ENCODE measurements at places on chromosomes 7 and 10. TPM values are rescaled to one million over a fixed set of nuclear protein-coding genes. Genes with fewer than 3 reads are reported as not detected.
A peak's percentile ranks its signal among the peaks of the same experiment; 100 is the strongest.

AGR3 gene
- not detected for polyA plus RNA-seq

MALSU1 gene
- 93.6 TPM for polyA plus RNA-seq

CAMK2B gene
- 0.10 TPM for polyA plus RNA-seq

GRCh38 chr7:98619450-98620321 is 2.6 kb downstream of the NPTX2 start:
- H3K4me3 ChIP-seq: 0 out of 2 replicates have a peak overlapping the region, but pooled peaks have one; percentile 19
- no peaks in the 10 kb centered on the region for H3K4me1 ChIP-seq
- no peak overlapping the region for H3K27ac ChIP-seq
- H3K27me3 ChIP-seq: no peaks in the 10 kb centered on the region
- peak; percentile 33 for DNase-seq
- no peaks in the 10 kb centered on the region for H3K36me3 ChIP-seq

- no peaks in the 10 kb centered on the region for H3K36me3 ChIP-seq
- H3K27me3 ChIP-seq: no peaks in the 10 kb centered on the region
- no peak for DNase-seq
- peaks cover 5% of the 10 kb centered on the region for H3K4me1 ChIP-seq
These were observed 76.0 kb downstream of the USP6NL start for GRCh38 chr10:11535346-11535959.

GRCh38 chr7:102288285-102288930 is 1.7 kb downstream of the SH2B2 start:
- H3K4me3 ChIP-seq: peak overlapping the region; percentile 96
- DNase-seq: no peak
- H3K36me3 ChIP-seq: no peaks in the 10 kb centered on the region
- H3K27me3 ChIP-seq: no peaks in the 10 kb centered on the region
- H3K4me1 ChIP-seq: no peaks in the 10 kb centered on the region

- no peak overlapping the region for H3K4me3 ChIP-seq
- peaks cover 33% of the 10 kb centered on the region for H3K4me1 ChIP-seq
- no peak for DNase-seq
- no peaks in the 10 kb centered on the region for H3K36me3 ChIP-seq
These were observed 22.6 kb upstream of the ABLIM1 start for GRCh38 chr10:114680543-114681117.

DNA sequence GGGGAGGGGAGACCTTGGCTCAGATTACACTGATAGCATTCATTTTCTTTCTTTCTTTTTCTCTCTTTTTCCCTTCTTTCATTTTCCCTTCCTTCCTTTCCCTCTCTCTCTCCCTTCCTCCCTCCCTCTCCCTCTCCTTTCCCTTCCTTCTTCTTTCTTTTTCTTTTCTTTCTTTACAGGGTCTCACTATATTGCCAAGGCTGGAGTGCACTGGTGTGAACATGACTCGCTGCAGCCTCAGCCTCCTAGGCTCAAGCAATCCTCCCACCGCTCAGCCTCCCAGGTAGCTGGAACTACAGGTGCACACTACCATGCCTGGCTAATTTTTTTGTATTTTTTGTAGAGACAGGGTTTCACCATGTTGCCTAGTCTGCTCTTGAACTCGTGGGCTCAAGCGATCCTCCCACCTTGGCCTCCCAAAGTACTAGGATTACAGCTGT is 73.0 kb upstream of the MKRN1 start:
- H3K4me3 ChIP-seq: no peak overlapping the region
- no peak for DNase-seq
- H3K27ac ChIP-seq: no peak overlapping the region
- no peaks in the 10 kb centered on the region for H3K27me3 ChIP-seq
- H3K4me1 ChIP-seq: no peaks in the 10 kb centered on the region
- no peaks in the 10 kb centered on the region for H3K36me3 ChIP-seq

DNA sequence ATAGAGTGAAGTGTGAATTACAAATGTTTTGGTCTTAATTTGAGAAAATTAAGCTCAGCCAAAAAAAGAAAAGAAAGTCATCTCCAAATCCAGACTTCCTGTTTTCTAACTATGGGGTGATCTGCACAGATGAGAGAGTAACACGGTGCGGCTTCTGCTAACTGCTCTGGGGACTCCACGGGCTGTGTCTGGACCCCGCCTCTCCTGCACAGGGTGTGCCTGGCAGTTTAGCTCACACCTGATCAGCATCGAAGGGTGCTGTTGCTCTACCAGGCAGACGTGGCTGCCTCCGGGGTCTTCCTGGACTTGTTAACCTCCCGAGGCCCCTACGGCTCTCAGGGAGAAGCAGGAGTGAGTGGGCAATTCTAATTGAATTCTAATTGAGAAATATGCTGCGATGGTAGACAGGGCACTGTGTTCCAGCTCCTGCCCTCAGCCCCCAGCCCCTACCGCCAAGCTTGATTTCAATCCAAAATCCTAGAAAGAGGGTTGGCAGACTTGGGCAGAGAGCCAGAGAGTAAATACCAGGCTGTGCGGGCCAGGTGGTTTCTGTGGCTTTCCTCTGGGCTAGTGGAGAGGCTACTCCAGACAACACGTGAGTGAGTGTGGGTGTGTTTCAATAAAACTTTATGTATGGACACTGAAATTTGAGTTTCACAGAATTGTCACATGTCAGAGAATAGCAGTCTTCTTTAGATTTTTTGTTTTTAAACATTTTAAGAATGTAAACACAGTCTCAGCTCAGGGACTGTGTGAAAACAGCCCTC is 13.4 kb downstream of the SHH start:
- no peaks in the 10 kb centered on the region for H3K36me3 ChIP-seq
- H3K4me3 ChIP-seq: no peak overlapping the region
- H3K27me3 ChIP-seq: peaks cover 76% of the 10 kb centered on the region
- no peaks in the 10 kb centered on the region for H3K4me1 ChIP-seq
- H3K27ac ChIP-seq: no peak overlapping the region

- H3K27ac ChIP-seq: no peak overlapping the region
- no peaks in the 10 kb centered on the region for H3K27me3 ChIP-seq
- no peak overlapping the region for H3K4me3 ChIP-seq
- DNase-seq: no peak
- no peaks in the 10 kb centered on the region for H3K36me3 ChIP-seq
These were observed 90.0 kb downstream of the PLCE1 start for GRCh38 chr10:94083662-94084265.

DNA sequence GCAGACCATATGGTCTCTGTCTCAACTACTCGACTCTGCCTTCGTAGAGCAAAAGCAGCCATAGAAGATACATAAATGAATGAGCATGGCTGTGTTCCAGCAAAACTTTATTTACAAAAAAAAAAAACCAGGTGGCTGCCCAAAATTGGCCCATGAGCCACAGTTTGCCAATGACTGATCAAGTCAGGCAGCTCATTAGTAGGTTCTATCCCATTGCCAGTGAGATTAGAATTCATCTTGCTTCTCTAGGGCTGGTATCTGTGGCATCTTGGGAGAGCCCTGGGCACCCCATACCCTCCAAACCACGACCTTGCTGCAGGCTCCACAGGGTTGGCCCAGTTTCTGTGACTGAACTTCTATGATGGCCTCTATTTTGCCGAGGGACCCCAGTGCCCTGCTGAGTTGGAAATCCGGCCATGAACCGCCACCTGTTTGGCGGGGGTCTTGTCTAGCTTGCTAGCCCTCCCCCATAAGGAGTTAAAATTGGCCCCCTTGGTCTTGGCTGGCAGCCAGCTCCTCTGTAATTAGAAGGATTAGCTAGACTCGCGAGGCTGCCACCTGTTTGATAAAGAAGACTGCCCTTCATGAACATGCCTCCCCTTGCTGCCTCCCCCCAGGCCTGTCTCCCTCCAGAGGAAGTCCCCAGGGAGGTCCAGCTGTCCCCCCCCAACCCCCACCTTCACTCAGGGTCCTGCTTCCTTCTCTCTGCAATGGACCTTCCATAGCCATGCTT is 83.9 kb downstream of the CHN2 start:
- H3K27me3 ChIP-seq: peaks cover 19% of the 10 kb centered on the region
- no peak overlapping the region for H3K4me3 ChIP-seq
- no peak overlapping the region for H3K27ac ChIP-seq
- H3K36me3 ChIP-seq: no peaks in the 10 kb centered on the region
- DNase-seq: no peak

DNA sequence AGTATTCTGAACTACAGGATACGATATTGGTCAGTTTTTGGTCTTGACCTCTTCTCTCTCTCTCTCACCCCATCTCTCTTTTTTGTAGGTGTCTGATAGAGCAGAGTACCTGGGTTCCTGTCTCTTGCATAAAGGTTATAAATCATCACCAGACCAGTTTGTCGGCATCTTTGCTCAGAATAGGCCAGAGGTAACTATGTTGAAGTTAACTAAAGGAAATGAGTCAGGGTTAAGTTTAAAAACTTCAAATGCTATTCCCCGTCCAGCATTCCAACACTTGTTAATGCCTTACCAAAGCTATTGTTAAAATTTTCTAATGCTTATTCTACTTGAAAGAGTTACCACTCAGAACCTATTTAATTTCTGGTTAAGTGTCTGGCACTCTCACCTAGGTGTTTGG is 30.7 kb downstream of the ACSL5 start:
- no peak overlapping the region for H3K27ac ChIP-seq

DNA sequence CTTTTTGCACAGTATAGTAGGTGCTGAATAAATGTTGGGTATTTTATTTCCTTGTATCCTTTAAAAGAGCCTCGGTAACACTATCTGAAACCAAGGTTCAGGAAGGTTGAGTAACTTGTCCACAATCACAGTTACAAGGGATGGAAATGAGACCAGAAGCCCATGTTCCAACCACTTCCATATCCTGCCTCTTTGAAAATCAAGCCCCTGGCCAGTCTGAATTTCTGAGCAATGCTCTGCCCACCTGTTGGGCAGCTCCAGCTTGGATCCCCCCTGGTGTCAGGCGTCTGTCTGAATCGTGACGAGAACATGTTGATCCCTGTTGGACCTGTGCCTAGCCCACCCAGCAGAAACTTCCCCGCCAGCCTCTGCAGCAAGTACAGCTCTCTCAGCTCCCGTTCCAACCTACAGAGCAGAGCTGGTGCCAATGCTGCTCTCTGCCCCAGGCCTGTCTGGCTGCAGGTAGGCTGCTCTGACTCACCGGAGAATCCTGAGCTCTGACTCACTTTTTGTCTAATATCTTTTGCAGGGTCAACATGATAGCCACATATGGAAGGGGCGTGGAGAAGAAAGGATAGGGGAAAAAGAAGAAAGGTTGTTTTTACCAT is 595.5 kb downstream of the INHBA start:
- H3K4me1 ChIP-seq: peaks cover 12% of the 10 kb centered on the region
- DNase-seq: no peak
- H3K27me3 ChIP-seq: no peaks in the 10 kb centered on the region
- H3K36me3 ChIP-seq: no peaks in the 10 kb centered on the region
- no peak overlapping the region for H3K27ac ChIP-seq

DNA sequence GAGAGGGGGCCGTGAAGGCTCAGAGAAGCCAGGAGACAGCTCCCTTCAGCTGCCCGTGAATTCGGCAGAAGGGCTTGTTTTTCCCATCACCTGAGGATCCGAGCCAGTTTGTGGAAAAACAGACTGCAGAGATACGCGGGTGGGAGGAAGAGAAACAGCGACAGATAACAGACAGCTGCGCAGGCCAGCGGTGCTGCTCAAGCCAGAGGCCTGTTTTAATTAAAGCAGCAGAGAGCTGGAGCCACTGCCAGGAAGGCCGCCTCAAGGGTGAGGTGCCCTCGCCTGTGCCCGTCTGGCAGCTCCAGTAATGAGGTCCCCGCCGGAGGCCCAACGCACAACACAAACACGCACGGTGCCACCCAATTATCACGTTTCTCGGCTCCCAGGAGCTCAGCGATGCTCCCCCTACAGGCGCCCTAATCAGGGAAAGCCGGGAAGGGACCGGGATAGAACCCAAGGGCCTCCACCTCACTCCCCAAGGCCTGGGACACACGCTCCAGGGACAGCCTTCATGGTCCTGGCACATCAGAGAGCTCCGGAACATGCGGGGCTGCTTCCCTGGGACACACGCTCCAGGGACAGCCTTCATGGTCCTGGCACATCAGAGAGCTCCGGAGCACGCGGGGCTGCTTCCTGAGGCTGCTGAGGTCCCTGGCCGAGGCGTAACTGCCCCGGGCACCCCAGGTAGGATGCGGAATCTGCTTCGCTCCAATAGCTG is 60.6 kb upstream of the DNAAF5 start:
- H3K27me3 ChIP-seq: no peaks in the 10 kb centered on the region
- DNase-seq: peak; percentile 88
- no peaks in the 10 kb centered on the region for H3K4me1 ChIP-seq
- no peak overlapping the region for H3K27ac ChIP-seq

DNA sequence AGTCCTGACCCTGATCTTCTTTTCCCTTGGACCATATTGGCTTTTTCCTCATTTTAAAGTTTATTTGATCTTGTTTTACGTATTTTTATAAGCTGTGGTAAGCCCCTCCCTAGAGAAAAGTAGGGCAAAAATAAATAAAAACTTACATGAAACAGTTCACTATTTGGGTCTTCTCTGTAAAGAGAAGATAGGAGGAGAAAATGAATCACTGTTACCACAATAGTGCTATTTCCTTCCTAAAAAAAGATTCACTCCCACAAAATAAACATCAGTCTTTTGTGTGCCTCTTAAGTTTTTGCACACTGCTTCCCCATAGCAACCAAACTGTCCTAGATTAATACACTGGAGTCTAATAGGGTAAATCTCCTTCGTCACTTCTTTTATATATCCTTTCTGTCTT is 1.4 kb upstream of the SVIL start:
- no peak overlapping the region for H3K4me3 ChIP-seq
- no peaks in the 10 kb centered on the region for H3K27me3 ChIP-seq
- DNase-seq: no peak
- H3K27ac ChIP-seq: no peak overlapping the region
- peaks cover 3% of the 10 kb centered on the region for H3K36me3 ChIP-seq

DNA sequence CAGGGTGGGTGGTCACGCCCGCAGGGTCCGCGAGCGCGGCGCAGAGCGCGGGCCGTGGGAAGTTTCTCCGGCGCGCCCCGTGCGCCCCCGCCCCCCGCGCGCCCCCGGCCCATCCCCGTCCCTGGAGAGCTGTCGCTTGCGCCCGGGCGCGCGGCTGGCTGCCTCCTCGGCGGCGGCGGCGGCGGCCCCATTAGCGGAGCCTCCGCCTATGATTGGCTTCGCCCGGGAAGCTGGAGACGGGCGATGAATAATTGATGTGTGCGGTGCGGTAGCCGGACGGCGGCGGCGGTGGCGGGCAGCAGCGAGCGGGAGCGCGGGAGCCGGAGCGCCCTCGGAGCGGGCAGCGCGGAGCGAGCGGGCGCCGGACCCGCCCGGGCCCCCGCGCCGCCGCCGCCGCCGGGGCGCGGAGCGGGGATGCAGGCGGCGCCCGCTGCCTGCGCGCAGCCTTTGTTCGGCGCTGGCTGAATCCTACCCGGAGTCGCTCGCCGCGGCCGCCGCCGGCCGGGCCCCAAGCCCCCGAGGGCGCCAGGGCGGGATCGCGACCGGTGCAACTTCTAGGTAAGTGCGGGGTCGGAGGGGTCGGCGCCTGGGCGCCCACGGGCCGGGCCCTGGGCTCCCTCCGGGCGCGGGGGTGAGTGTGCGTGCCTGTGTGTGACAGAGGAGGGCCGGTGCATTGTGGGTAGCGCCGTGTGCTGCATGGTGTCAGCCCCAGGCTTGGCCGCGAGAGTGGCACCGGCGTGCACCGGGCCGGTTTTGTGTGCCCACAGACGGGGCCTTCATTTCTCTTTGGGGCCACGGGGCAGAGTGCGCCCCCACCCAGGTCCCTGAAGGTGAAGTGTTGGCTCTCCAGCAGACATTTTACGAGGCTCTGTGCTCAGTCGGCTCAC is 103.8 kb upstream of the PPIF start:
- H3K4me1 ChIP-seq: peaks cover 85% of the 10 kb centered on the region
- H3K27ac ChIP-seq: no peak overlapping the region
- DNase-seq: peak; percentile 83
- H3K36me3 ChIP-seq: no peaks in the 10 kb centered on the region

Measured in SK-N-SH (cell line).